ENCODE measurements at places on chromosomes 5 and 9. TPM values are rescaled to one million over a fixed set of nuclear protein-coding genes. Genes with fewer than 3 reads are reported as not detected.

DNA sequence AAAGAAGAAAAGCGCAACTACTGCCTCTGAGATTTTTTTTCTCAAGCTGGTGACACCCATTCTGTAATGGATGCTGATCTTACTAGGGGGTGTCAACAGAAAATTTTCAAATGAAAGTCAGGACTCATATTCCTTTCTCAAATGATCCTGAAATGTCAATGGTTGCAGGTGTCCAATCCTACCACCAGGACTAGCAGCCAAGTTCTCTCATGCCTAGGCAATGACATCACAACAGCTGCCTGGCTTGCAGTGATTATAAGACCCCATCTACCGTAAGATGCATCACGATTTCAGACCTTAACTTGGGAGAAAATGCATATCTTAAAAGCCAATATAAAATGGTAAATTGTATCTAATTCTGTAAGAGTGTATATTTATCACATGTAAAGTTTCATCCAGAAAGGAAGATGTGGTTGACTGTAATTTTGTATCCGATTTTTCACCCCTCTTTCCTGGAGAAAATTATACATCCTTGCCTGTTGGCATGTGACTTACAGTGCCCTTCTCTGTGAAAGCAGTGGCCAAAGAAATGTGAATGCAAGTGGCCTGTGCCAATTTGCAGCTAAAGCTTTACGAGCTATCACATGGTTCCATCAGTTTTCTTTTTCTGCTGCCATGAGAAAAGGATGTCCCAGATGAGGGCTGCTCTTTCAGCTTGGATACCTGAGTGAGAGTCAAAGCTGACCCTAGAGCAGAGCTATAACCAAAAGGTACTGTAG lies 104.4 kb downstream of the DENND1A start:
- DNase-seq: peak; percentile 25

DNA sequence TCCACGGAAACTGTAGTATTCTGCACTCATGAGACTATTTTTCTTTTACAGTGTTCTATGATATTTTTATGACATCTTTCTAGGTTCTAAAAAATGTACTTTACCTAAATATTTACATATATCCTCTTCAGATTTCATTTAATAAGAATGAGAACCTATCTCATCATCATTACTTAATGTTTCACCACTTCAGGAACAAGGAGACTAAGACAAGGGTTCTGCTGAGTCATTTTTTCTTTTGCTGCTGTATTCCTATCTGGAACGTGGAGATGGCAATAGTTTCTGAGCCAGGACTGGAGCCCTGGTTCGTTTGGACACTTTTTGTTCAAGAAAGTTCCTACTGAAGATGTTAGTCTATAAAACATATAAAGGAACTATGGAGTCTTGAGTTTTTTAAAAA lies 258.2 kb upstream of the MAP3K1 start:
- DNase-seq: no peak

GRCh38 chr5:14405267-14405666 lies 176.3 kb upstream of the OTULINL start:
- DNase-seq: no peak

The PLAC8L1 gene
- not detected for total RNA-seq

The C9orf153 gene
- 1.0 TPM for total RNA-seq
